ENCODE measurements at places on chromosomes 3 and 15.

GRCh38 chr3:52040600-52040999 is 15.8 kb downstream of the DUSP7 start:
- no peaks in the 10 kb centered on the region for H3K4me1 ChIP-seq
- H3K4me3 ChIP-seq = no peak overlapping the region
- no peaks in the 10 kb centered on the region for H3K36me3 ChIP-seq
- H3K27ac ChIP-seq = no peak overlapping the region
- no peaks in the 10 kb centered on the region for H3K27me3 ChIP-seq

DNA sequence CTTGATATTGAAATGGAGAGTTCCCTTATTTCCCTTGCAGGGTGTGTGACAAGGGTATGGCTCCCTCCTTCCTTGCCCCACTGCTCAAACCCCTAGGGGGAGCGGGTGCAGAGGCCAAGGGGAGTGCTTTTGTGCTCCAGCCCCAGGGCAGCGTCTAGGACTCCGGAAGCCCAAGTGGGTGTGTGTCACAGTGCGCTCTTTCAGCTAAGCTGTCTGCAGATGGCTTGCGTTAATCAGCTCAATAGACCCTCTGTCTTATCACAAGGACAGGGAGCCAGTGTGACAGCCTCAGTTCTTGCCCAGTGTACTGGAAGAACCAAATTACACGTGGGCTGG is 523.6 kb upstream of the LMCD1 start:
- no peak overlapping the region for H3K27ac ChIP-seq
- no peaks in the 10 kb centered on the region for H3K36me3 ChIP-seq
- DNase-seq = no peak

GRCh38 chr15:73009066-73010056 is 42.9 kb upstream of the NEO1 start:
- no peak for DNase-seq
- H3K27me3 ChIP-seq = no peaks in the 10 kb centered on the region
- peaks cover 9% of the 10 kb centered on the region for H3K4me1 ChIP-seq
- no peaks in the 10 kb centered on the region for H3K36me3 ChIP-seq
- H3K4me3 ChIP-seq = no peak overlapping the region
- no peak overlapping the region for H3K27ac ChIP-seq

DNA sequence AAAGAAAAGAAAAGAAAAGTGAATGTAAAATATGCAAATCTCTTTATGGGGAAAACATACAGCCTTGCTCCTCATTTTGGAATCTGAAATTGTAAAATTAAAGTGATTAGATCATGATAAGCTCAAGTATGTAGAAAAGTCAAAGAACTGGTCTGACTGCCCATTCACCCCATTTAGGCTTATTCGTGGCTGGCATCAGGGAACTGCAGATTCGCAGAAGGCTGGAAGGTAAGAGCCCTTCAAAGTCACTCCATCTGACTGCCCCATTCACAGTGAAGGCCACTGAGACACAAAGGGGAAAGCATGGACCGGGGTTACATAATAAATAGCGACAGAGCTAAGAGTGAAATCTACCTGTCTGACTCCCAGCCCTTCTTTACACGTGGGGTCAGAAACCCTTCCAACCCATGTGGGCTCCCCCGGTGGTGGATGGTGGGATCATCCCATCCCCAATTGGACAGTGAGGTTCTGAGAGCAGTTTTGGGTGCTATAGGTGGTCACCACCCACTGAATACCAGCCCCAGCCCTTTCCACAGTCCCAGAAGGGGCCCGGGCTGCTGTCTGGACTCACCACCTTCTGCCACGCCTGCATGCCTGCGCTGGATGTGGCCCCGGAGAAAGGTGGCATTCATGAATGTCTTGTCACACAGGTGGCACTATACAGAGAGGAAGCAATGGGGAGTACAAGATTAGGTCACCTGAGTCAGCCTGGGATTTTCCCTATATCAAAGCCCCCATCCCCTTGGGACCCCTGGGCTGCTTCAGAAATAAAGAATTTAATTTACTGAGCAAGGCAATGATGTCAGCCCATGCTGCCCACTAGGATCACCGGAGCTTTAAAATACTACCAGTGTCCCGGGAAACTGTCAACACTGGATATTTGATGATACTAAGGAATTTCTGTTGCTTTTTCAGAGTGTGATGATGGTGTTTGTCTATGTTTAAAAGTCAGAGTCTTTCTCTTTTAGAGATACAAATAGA is 17.9 kb downstream of the DZIP1L start:
- no peaks in the 10 kb centered on the region for H3K27me3 ChIP-seq
- H3K4me3 ChIP-seq = no peak overlapping the region
- H3K27ac ChIP-seq = no peak overlapping the region
- H3K36me3 ChIP-seq = no peaks in the 10 kb centered on the region
- no peaks in the 10 kb centered on the region for H3K4me1 ChIP-seq
- no peak for DNase-seq

GRCh38 chr3:69292959-69293574 is 92.8 kb downstream of the FRMD4B start:
- H3K4me1 ChIP-seq = peaks cover 3% of the 10 kb centered on the region
- no peak overlapping the region for H3K27ac ChIP-seq
- no peaks in the 10 kb centered on the region for H3K27me3 ChIP-seq
- no peak for DNase-seq

GRCh38 chr3:27644941-27645340 is 77.2 kb downstream of the EOMES start:
- H3K36me3 ChIP-seq = no peaks in the 10 kb centered on the region
- no peak overlapping the region for H3K4me3 ChIP-seq
- H3K27me3 ChIP-seq = no peaks in the 10 kb centered on the region
- H3K4me1 ChIP-seq = no peaks in the 10 kb centered on the region
